ENCODE measurements at places on chromosomes 2 and 18. TPM values are rescaled to one million over a fixed set of nuclear protein-coding genes. Genes with fewer than 3 reads are reported as not detected.

Gene TXNL4A
- polyA plus RNA-seq, result 187 TPM

Gene HOXD4
- polyA plus RNA-seq, result 0.83 TPM

Gene CLEC4F
- polyA plus RNA-seq, result not detected

Gene ASIC4
- polyA plus RNA-seq, result not detected

Gene C18orf54
- polyA plus RNA-seq, result 4.3 TPM

Gene SOCS6
- 5.7 TPM for polyA plus RNA-seq

Gene LYG1
- polyA plus RNA-seq, result 0.64 TPM

Gene DPYSL5
- polyA plus RNA-seq, result not detected

Gene ZCCHC2
- 3.7 TPM for polyA plus RNA-seq

All from foreskin keratinocyte (primary cell).